Right cardiac atrium (tissue), 5 donors: ENCODE measurements at places on chromosomes 6 and 20. TPM values are rescaled to one million over a fixed set of nuclear protein-coding genes. Genes with fewer than 3 reads are reported as not detected.

NKX2-2 gene
- not detected for total RNA-seq

PLN gene
- total RNA-seq: 654 TPM

- DNase-seq: no peak
These were observed 150.7 kb downstream of the DTNBP1 start for GRCh38 chr6:15512126-15512525.

GRCh38 chr20:3430376-3431069, 23.1 kb upstream of the DNAAF9 start:
- no peak for DNase-seq

- DNase-seq: no peak
These were observed 243.5 kb downstream of the BTBD9 start for GRCh38 chr6:38396209-38396608.

DNA sequence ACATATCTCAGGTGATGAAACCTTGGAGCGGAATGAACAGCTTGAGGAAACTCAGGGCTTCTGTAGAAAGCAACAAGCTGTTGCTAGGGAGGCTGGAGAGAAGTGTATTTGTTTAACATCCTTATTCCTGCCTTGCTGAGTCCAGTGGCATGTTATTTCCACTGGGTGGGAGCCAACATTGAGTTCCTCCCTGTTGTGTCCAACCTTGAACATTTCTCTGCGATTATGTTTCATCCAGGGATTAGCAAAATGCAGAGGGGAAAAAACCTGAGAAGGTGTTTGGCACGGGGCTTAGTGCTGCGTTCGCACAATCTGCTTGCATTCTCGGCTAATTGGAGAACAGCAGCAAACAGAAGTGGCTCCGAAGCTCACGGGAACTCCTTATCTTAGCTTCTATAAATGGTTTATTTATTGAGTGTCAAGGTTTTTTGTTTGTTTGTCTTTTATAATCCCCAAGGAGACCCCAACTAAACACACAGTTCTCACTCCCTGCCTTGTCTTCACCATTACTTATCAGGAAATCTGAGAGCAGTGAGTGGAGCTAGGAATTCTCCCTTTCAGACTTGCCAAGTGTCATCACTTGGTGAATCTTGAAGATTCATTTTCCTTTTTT, 412.8 kb downstream of the CDC5L start:
- no peak for DNase-seq
